T-helper 9 cell (primary cell): ENCODE measurements at places on chromosomes 5 and 9.

DNA sequence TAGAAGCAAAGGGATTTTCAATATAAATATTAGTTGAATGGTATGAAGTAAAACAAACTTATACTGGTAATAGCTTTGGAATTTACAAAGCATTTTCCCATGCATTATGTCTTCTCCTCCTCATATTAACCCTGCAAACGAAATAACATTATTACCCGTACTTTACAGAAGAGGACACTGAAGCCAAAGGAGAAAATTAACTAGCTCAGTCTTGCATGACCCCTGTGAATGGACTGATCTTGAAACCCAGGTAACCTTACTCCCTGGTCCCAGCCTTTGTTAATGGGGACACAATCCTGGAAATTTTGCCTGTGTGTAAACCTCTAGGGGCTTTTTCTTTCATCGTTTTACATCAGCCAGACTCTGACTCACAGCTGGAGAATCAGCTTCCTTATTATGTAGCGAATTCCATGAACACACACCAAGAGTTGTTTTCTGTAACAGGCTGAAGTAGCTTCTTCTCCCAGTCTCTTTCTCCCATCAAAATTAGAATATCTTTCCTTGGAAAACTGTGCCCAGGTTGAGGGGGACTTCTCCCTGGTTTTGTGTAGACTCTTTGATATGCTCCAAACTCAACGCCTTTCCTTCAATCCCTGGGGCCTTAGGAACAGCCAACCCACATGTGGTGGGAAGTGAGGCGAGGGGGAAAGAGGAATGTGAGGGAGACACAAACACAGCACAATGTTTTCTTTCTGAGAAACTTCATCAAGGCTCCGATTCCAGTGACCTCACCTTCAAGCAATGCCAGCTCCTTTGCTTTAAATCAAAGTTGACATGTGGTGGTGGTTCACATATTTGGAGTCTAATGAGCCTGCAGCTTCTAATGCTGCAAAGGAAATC is 480.9 kb upstream of the PAPPA start:
- no peak for DNase-seq

DNA sequence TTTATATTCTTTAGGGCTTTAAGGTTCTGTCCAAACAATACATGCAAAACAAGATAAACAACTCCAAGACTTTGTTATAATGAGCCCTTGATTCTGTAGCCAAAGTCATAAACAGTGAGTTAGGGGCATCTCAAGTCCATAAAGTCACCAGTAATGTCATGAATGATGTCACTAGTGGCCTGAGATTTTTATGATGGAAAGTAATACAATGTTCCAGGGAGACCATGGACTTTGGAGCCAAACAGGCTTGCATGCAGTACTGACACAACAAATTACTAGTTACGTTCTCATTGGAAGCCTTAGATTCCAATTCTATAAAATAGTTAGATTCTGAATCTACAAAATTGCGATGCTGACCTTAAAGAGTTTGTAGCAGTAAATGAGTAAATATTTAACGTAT is 280.0 kb downstream of the HINT1 start:
- no peak for DNase-seq

GRCh38 chr5:172931001-172931536 is 28.2 kb upstream of the RPL26L1 start:
- no peak for DNase-seq

DNA sequence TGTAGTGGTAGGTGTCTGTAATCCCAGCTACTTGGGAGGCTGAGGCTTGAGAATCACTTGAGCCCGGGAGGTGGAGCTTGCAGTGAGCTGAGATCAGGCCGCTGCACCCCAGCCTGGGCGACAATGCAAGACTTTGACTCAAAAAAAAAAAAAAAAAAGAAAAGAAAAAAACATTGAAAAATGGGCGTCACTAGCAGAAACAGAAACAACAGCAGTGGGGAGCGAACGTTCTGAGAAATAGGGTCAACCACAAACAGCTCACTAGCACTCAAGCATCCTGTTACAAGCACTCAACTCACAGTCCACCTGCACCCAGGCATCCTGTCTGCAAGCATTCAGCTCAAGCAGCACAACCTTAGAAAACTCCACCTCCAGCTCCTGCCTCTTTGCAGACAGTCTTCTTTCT is 17.2 kb downstream of the TRIM14 start:
- peak; percentile 67 for DNase-seq

GRCh38 chr5:75612901-75613300 is 1.6 kb downstream of the ANKDD1B start:
- no peak for DNase-seq

DNA sequence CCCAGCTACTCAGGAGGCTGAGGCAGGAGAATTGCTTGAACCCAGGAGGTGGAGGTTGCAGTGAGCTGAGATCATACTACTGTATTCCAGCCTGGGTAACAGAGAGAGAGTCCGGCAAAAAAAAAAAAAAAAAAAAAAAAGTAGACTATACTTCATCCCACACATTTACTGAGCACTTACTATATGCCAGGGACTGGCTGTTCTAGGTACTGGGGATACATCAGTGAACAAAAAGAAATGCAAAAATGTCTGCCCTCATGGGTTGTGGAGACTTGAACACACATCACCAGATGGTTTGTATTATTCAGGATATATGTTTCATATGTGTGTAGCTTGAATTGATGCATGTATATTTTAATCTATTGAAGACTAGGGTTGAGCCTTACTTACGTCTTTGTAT is 2.9 kb upstream of the LHFPL2 start:
- no peak for DNase-seq
